ENCODE measurements at places on chromosomes 12 and 14.

GRCh38 chr12:62351326-62351725 is 91.1 kb downstream of the USP15 start:
- no peak for DNase-seq

DNA sequence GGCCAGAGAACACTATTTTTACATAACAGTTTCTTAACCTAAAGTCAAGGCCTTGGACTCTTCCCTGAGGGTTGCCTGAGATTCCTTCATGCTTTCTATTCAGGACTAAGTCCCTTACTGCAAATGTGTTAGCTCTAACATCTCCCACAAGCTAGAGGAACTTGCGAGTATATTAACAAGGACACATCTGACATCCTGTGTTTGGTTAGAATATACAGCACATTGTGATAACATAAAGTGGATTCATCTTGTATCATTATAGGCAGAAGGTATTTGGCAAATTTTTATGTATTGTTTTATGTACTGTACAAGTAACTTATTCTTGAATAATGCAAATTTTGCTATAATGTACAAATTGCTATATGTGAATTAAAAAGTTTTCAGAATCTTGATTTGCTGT is 45.5 kb downstream of the SH2B3 start:
- no peak for DNase-seq

GRCh38 chr12:115569345-115570068 is 708.0 kb downstream of the MED13L start:
- DNase-seq, result no peak

GRCh38 chr12:59594943-59595500 is 807 bp upstream of the SLC16A7 start:
- DNase-seq, result no peak

DNA sequence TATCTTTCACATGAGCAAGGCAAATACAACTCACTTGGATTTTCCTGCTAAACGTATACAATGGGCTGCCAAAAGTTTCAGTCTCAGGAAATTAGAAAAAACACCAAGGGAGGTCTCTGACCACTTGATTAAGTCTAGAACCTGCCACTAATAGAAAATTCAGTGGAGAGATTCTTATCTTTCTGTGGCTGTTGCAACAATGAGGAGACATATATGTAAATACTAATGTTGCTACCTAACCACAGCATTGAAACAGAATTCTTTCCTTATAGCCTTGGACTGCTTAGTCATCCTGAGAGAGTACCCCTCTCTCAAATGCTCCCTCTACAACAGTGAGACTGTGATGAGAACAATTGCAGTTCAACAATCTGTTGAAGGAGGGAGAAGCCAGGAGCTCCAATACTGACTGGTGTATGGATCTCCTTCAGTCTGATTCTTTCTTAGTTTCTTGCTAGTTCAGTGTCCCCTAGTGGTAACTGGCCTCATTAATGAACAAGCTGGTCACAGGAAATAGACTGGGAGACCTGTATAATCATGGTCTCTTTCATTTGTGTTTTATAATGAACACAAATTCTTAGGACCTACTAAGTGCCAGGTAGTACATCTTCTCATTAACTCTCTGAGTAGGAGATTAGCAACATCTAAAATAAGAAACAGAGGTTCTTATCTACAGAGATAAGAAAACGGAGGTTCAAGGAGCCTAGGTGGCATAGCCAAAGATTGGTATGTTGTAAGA is 164.5 kb downstream of the SLC38A4 start:
- peak; percentile 81 for DNase-seq

GRCh38 chr14:101193106-101193844 is 289.8 kb upstream of the RTL1 start:
- DNase-seq, result no peak

Measured in RKO (cell line).